ENCODE measurements at places on chromosomes 5 and 9.

- DNase-seq = no peak
These were observed 590.8 kb upstream of the BRINP1 start for GRCh38 chr9:119959846-119960545.

GRCh38 chr9:96258967-96259366 is 43.0 kb downstream of the HSD17B3 start:
- DNase-seq = no peak

- no peak for DNase-seq
These were observed 7.3 kb upstream of the OR2V1 start for GRCh38 chr5:181138258-181138657.

GRCh38 chr9:136169495-136169894 is 35.4 kb downstream of the LHX3 start:
- DNase-seq = no peak

GRCh38 chr9:2269778-2270177 is 254.6 kb downstream of the SMARCA2 start:
- no peak for DNase-seq

GRCh38 chr5:112733586-112733985 is 4.1 kb upstream of the APC start:
- DNase-seq = no peak

DNA sequence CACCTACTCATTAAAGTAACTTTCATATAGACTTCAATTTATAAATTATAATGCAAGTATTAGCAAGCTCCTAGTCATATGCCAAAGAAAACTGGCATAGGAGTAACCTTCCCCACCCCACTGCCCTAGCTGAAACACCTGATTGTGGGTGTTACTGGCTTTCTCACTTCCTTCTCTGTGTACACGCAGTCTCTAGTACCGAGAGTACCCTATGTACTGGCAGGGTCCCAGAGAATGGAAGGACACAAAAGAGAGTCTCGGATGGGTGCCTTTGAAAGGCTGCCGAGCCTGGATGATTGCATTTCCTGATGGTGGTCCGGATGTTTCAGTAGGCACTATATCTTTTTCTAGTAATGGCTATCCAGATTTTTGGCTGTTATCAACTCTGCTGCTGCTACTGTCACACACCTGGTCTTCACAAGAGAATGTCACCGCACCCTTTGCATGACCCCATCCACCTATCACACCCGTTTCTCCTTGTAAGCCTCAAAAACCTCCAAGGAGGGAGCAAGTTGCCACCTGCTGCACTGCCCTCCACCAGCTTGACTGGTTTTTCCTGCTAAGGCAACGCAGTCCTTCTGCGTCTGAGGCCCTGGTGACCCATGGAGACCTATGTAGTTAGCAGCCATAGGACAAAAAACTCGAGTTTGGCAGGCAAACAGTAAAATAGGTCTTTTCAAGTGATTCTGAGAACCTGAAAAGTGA is 53.8 kb upstream of the CLINT1 start:
- DNase-seq = no peak

- DNase-seq = peak; percentile 38
These were observed 16.7 kb upstream of the HSD17B4 start for GRCh38 chr5:119435436-119436132.

- no peak for DNase-seq
These were observed 1024.8 kb downstream of the TLE1 start for GRCh38 chr9:80664327-80665210.

GRCh38 chr9:84799251-84799650 is 129.7 kb downstream of the NTRK2 start:
- no peak for DNase-seq

DNA sequence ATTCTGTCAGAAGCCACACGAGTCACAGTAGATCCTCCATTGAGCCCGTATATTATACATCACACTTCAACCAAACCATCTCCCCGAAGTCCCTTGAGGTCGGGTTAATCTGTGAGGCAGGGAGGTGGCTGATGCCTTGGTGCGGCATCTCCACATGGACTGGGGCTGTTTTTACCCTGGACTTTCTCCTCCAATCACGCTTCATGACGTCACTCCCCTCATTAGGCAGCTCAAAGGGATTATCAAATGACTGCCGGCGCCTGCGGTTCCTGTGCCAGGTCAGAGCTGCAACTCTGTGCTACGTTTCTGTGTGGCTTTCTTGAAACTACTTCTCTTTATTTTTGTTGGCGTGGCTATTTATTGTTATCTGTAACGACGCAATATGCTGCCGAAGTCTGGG is 53.7 kb downstream of the TMOD1 start:
- no peak for DNase-seq

GRCh38 chr9:115850548-115851304 is 302.9 kb upstream of the PAPPA start:
- DNase-seq = no peak

GRCh38 chr5:107975568-107975967 is 304.8 kb upstream of the EFNA5 start:
- DNase-seq = no peak
